ENCODE measurements at places on chromosomes 2 and 18.

- peak; percentile 99 for DNase-seq
Observed at GRCh38 chr18:32092422-32093101, 888 bp downstream of the RNF138 start.

- DNase-seq: no peak
Observed at GRCh38 chr2:224843141-224843540, 127.0 kb upstream of the CCDC195 start.

DNA sequence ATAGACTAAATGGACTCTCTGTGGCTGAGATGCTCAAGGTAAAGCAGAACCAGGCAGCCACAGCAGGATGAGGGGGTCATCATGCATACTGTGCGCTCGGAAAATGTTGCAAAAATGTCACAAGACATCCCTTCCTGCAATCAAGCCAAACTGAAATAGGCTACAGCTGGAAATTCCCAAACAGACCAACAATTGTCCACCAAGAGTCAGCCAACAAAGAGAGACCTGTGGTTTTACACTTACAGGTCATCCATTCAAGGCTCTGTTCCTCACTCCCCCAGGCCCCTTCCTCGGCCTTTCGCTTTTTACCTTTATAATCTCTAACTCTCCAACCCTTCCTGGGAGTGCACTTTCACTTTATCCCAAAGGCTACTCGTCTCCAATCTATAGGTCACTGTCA lies 1066.9 kb downstream of the TSN start:
- no peak for DNase-seq

- no peak for DNase-seq
Observed at GRCh38 chr2:16617282-16618266, 48.1 kb downstream of the CYRIA start.
